Kidney epithelial cell (primary cell): ENCODE measurements at places on chromosomes 13 and 19. TPM values are rescaled to one million over a fixed set of nuclear protein-coding genes. Genes with fewer than 3 reads are reported as not detected.

CFAP97D2 gene
- total RNA-seq, result not detected in 2 replicates

DHRS12 gene
- total RNA-seq, result 11.7 and 11.9 TPM in 2 replicates

RAB20 gene
- total RNA-seq, result 3.4 and 7.4 TPM in 2 replicates

NLRP11 gene
- total RNA-seq, result not detected in 2 replicates

FFAR3 gene
- not detected in 2 replicates for total RNA-seq

SHISA2 gene
- total RNA-seq, result 89.5 and 105 TPM in 2 replicates

ZNF580 gene
- 10.1 and 10.4 TPM in 2 replicates for total RNA-seq

ARL11 gene
- 0.14 TPM in 1 of 2 replicates, not detected in the other for total RNA-seq

SPRED3 gene
- total RNA-seq, result 4.3 and 4.5 TPM in 2 replicates

CGB5 gene
- total RNA-seq, result 0.89 TPM in 1 of 2 replicates, not detected in the other

SUGP2 gene
- 27.7 and 29.5 TPM in 2 replicates for total RNA-seq

PEAK3 gene
- total RNA-seq, result not detected in 2 replicates

C5AR1 gene
- total RNA-seq, result not detected in 2 replicates

JAK3 gene
- total RNA-seq, result 8.9 and 11.0 TPM in 2 replicates

WASF3 gene
- 11.4 and 11.5 TPM in 2 replicates for total RNA-seq

SIGLEC8 gene
- not detected in 2 replicates for total RNA-seq

RGL3 gene
- total RNA-seq, result 10.2 and 18.1 TPM in 2 replicates

DNA sequence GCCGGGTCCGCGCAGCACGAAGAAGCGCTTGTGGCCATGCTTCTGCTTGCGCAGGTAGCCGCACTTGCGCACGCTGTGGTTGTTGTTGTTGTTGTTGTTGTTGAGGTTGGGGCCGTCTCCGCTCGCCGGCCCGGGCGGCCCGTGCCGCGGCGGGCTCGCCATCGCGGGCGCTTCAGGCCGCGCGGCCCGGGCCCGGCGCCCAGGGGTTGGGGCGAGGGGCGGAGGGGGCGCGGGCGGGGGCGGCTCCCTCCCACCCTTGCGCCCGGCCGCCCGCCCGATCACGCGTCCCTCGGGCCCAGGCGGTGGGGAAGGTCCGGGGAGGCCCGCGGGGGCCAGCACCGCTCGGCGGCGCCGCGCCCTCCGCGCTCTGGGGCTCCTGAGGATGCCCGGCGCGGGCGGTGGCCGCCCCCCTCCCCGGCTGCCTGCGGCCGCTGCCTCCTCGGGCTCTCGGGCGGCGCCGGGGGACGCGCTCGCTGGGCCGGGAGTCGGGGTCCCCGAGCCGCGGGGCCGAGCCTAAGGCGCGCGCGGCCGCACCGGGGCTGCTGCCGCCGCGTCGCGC lies 412 bp downstream of the IRS2 start:
- DNase-seq, result no peak

DNA sequence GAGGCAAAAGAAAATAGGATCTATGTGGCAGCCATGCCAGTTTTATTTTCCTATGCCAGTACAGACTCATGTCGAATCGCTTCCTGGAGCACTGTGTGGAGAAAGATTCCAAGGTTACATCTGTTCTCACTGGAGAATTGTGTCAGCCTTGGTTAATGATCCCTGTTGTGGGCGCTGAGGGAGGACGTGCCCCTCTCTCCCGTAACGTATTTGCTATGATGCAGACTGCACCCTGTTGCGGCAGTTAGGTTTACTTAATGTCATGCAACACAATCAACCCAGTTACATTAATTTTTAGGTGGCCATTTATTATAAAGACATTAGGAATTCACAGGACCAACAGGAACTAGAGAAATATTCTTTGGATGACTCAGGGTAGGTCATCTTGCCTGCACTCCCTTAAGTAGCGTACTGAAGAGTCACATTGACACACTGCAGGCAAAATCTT lies 892.9 kb downstream of the EFNB2 start:
- DNase-seq, result no peak

GRCh38 chr13:93230261-93230855 lies 3.8 kb downstream of the GPC6 start:
- DNase-seq, result peak; percentile 38

- peak; percentile 34 for DNase-seq
Observed at GRCh38 chr19:45130888-45131615, 29.7 kb downstream of the NKPD1 start.

GRCh38 chr13:75356421-75356820 lies 125.5 kb downstream of the TBC1D4 start:
- DNase-seq, result no peak

DNA sequence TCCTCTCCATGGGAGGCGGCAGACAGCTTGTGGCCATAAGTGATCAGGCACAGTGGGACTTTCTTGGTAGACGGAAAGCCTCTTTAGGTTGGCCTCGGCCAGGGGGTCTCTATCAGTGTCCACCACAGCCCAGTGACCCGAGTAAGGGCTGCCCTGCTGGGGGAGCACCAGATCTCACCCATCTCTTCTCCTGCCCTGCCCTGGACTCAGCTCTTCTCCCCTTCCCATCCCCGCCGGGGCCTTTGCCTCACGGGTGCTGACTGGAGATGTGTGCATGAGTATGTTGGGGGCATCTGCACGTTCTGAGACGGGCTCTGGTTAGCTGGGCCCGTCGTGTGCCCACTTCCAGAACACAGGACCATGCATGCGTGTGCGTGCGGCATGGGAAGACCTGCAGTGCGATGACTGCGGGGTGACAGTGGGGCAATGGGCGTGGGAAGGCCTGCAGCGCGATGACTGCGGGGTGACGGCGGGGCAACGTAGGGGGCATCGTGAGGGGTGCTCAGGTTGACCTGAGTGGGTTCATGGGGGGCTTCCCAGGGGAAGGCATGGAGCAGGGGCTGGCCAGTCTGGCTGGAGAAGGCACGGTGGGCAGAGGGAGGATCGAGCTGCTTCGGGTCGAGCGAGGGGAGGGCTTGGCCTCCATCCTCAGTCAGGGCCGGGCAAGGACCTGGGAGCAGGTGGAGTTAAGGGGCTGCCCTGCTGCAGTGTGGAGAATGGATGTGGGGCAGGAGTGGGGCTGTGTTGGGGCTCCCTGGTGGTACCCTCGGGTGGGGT lies 15.9 kb downstream of the EPN1 start:
- DNase-seq, result no peak

DNA sequence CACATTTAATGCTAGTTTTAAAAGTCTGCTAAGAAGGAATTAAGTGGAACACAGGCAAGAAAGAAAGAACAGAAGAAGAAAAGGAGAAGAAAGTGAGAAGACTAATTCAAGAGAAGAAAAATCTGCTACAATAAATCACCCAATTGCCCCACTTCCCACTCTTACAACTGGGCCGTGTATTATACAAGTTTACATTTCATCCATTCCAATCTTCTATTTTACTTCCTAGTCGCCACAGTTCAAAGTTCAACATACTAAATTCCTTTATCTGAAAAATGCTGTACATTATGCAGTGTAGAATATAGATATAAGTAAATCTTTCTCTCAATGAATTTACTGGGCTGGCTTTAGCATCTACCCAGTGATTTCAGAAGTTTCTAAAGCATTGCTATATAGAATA lies 328.2 kb downstream of the DIAPH3 start:
- DNase-seq, result no peak

- DNase-seq, result no peak
Observed at GRCh38 chr19:13128583-13128982, 10.5 kb downstream of the NACC1 start.

GRCh38 chr13:93480553-93481106 lies 254.0 kb downstream of the GPC6 start:
- no peak for DNase-seq

- DNase-seq, result no peak
Observed at GRCh38 chr13:40102360-40102727, 446.9 kb downstream of the COG6 start.

- no peak for DNase-seq
Observed at GRCh38 chr19:49110567-49110966, 3.6 kb upstream of the LIN7B start.

GRCh38 chr13:40432018-40432978 lies 234.1 kb downstream of the FOXO1 start:
- DNase-seq, result no peak

DNA sequence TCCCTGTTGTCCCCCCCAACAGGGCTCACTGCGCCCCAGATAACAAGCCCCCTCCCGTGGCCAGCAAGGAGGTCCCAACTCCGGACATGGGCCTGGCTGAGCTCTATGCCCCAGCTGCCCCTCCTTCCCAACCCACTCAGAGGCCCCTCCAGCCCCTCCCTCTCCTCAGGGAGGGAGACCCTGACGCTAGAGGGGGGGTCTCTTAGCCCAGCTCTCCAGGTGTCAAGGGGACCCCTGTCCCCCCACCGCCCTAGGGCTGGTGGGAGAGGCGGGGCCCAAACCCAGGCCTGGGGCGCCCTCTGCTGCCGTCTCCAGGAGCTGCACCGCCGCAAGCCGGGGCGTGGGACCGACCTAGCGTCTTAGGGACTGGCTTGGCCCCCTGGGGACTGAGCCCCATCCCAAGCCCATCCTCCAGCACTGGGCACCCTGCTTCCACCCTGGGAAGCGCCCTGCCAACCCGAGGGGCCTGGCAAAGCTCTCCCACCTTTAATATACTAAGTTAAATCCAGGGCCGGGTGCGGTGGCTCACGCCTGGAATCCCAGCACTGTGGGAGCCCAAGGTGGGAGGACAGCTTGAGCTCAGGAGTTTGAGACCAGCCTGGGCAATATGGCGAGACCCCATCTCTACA lies 1.4 kb downstream of the GRIN3B start:
- DNase-seq, result no peak

- DNase-seq, result no peak
Observed at GRCh38 chr13:114179087-114179658, at the start of gene CFAP97D2. TSS of gene CFAP97D2 (plus strand) at chr13:114179257. CDS start at chr13:114179331, 74 bp downstream.

- DNase-seq, result no peak
Observed at GRCh38 chr13:113070855-113071254, 34.7 kb upstream of the F7 start.

GRCh38 chr19:45774765-45775164 lies 5.7 kb upstream of the SIX5 start:
- DNase-seq, result no peak

GRCh38 chr19:42254850-42255765 lies at the start of gene ERF:
TSS of gene ERF (minus strand) at chr19:42255128. CDS start at chr19:42254999, 129 bp downstream.
- DNase-seq, result peak; percentile 38

DNA sequence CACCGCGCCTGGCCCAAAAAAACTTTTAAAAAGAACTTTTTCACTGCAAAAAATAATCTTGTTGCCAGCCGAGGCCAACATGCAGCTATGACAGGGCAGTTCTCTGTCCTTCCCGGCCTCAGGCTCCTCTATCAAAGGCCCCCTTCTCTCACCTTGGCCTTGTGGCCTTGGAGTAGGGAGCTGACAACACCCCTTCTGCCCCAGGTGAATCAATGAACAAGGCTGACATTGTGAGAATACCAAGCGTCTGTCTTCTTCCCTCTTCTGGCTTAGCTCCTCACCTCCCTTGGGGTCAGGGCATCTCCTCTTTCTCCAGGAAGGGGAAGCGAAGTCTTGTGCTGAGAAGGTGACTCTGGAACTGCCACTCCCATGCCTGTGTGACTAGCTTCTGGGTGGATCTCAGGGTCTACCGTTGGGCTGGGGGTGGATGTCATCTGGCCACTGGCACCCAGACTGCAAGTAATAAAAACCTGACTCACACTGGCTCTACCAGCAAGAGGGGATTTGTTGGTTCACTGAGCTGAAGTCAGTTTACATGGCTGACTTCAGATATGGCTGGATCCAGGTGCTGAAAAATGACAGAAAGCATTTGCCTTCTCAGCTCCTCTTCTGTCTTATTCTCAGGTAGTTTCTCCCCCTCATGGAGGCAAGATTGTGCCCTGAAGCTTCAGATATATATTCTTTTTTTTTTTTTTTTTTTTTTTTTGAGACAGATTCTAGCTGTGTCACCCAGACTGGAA lies 6.3 kb downstream of the C19orf38 start:
- no peak for DNase-seq

DNA sequence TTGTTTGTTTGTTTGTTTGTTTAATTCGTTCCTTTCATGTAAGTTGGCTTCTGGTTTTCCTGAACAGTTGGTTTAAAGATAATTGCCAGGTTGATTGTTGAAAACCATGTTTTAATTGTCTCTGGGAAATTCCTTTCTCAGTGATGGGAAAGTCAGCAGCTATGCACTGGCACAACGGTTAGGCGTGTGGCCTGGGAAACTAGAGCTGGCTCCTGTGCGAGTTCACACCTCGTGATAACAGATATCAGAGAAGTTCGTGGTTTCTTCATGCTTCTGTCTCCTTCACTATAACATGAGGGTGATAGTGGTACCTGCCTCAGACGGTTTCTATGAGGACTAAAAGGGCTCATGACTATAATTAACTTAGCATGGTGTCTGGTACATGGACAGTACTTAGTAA lies 153.5 kb downstream of the STK24 start:
- no peak for DNase-seq

- DNase-seq, result no peak
Observed at GRCh38 chr19:12788682-12789097, 2.6 kb upstream of the JUNB start.

DNA sequence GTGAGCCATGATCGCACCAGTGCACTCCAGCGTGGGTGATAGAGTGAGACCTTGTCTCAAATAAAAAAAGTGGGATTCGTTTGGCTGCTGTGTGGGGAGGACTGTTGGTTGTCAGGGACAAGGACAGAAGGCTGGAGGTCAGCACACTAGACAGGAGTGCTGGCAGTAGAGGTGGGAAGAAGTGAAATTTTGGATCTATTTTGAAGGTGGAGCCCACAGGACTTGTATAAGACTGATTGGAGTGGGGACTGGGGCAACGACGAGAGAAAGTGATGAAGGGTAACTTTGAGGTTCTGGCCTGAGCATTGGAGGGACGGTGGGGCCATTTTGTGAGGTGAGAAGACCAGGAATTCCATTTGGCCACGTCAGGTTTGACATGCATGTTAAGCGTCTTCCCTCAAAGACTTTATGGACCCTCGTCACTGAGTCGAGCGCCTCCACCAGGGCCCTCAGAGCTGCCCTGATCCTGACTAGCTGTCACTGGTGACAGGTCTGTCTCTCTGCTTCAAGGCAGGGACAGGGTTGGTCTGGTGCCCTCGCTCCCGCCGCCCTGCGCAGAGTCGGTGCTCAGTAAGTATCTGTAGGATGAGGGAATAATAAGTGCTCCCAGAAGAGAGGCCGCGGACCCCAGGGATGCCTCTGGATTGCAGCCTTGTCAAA lies 673 bp downstream of the CTU1 start:
- no peak for DNase-seq

DNA sequence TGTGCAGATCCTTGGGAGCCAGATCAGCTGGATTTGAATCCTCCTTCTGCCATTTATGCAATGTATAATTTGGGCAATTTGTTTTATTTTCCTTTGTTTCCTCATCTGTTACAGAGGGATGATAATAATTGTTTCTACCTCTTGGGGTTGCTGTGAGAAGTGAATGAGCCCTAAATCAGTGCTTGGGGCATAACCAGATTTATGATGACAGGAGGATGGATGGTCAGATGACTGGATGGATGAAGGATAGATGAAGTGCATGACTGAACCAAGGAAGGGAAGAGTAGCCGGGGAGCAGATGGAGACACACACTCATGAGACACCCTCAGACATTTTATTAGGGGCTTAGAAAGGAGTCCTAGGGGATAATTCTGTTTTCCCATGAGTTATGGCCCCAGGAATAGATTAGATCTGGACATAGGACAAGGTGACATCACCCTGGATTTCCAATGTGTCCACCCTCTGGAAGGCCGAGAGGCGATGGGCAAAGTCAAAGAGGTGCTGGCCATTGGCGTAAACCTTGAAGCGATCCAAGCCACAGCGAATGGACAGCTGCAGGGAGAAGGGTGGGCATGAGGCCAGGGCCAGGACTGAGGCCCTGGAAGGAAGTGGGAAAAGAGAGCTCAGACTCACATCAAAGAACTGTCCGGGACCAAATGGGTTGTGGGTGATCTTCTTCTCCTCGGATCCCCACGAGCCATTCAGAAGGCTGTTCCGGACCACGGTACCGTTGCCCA lies 11.2 kb downstream of the LGALS4 start:
- DNase-seq, result no peak
